ENCODE measurements at places on chromosomes 5 and 9.

- no peak for DNase-seq
Observed at GRCh38 chr5:96584712-96585111, 77.5 kb upstream of the CAST start.

GRCh38 chr5:174491265-174491664 lies 233.1 kb upstream of the MSX2 start:
- no peak for DNase-seq

GRCh38 chr5:91219803-91220371 lies 163.2 kb downstream of the ARRDC3 start:
- no peak for DNase-seq

DNA sequence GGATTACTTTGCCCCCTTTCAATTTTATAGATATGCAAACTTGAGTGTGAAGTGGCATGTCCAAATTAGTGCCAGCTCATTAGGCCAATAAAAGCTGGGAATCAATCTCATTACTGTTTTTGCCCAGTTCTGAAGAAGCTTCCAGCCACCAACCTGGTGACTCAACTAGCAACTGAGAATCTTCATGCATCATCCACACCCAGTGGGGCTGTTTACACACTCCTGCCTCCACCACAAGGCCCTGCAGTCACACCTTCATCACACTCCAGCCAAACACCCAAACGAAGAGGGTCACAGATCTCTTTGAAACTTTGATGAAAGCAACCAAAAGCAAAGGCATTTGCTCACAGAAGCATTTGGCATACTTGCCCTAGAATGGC lies 41.3 kb upstream of the S1PR3 start:
- no peak for DNase-seq

DNA sequence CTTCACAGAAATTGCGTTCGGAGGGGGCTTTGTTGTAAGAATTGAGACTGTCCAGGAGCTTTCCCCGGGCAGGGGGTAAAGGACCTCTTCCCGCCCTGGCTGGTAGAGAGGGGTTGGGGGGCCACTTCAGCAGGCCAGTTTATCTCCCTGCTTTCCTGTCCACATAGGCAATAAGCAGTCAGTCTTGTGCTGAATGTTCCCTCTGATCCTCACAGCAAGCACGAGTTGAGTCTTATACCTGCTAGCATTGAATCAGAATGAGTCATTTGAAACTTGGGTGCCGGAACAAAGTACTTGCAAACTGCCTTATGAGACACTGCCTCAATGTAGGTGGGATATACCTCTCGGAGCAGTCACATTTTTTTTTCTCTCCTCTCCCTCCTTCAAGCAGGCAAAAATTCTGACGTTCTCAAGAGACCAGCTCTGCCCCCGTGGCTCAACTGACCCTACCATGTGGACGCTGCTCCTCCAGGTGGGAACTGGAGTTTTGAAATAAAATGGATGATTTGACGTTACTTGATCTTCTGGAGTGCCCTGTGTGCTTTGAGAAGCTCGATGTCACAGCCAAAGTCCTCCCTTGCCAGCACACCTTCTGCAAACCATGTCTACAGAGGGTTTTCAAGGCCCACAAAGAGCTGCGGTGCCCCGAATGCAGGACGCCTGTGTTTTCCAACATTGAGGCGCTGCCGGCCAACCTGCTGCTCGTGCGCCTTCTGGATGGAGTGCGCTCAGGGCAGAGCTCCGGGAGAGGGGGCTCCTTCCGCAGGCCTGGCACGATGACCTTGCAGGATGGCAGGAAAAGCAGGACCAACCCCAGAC lies 1.3 kb downstream of the SH3RF2 start:
- no peak for DNase-seq

DNA sequence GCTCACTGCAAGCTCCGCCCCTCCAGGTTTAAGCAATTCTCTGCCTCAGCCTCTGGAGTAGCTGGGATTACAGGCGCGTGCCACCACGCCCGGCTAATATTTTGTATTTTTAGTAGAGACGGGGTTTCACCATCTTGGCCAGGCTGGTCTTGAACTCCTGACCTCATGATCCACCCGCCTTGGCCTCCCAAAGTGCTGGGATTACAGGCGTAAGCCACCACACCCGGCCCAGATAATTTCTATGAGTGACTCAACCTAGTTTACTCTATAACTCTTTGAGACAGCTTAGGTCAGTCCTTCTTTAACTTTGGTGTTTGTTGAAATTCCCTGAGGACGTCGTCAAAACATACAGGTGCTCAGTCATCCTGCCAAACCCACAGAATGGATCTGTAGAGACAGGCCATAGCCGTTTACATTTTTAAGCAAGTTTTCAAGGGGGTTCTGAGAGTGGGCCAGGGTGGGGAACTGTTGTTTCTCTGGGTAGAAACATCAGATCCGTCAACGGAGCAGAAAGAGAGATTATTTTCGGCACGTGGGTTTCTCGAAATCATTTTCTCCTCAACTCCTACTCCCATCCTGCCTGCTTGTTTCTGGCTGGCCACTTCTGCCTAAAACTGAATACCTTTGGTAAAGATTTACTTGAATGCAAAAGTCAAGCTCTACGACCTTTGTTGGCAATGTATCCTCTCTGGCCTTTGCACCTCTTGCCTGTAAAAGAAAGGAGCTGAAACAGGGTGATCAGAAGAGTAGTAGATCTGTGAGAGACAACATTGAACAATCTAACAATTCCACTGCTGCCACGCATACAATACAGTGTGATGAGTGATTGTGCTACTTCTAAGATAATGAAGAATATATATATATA lies 6.0 kb upstream of the BOD1 start:
- no peak for DNase-seq

- no peak for DNase-seq
Observed at GRCh38 chr5:79005151-79005550, 20.0 kb upstream of the ARSB start.

DNA sequence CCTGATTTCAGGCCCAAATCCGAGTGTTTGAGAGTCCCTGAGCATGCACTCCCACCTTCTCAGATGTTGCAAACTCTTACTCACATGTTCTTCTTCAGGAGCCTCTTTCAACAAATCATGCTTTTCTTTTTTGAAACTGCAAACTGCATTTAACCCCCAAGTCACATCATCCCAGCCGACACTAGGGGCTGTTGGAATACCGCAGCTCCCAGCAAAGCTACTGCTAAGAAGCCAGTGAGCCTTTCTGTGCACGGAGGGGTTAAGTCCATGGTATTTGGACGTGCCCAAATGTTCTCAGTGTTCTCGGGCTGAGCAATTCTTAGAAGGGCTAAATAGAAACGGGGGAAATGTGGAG lies 282.9 kb downstream of the NFIB start:
- no peak for DNase-seq

DNA sequence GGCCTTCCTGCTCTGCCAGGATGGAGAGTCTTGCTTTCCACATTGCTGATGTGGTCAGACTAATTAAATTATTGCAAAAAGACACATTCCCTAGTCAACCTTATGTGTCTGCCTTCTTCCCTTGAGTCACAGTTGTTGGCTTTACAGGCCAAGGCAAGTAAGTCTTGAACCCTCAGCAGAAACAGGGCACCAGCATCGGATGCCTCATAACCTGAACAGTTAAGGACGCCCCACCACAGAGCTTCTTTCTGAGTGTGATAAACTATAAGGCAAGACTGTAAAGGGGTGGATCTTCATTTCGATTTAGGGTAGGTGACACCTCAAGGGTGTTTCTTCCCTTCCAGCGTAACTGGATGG lies 670 bp upstream of the KIF2A start:
- DNase-seq, result no peak

- DNase-seq, result no peak
Observed at GRCh38 chr9:121952611-121953010, 140.5 kb downstream of the TTLL11 start.

DNA sequence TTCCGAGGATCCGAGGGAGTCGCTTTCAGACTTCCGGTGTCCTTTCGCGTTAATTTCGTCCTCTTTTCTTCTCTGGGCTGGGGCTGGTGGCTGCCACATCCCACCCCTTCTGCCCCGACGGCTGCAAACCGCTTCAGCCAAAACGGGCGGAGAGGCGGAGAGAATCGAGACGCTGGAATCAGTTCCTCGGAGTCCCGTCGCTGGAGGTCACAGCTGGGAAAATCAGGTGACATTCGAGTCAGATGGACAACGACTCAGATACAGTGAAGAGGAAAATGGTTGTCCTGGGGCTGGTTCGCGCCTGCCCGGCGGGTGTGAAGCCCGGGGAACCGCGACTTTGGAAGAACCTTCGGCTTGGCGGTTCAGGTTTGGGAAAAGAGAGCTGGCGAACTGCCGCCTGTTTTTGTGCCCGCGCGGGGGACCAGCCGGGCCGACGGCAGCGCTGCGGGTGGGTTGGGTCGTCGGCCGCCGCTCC lies 8.9 kb upstream of the NKX2-5 start:
- DNase-seq, result no peak

GRCh38 chr5:123746683-123747360 lies 234.8 kb downstream of the CSNK1G3 start:
- no peak for DNase-seq

DNA sequence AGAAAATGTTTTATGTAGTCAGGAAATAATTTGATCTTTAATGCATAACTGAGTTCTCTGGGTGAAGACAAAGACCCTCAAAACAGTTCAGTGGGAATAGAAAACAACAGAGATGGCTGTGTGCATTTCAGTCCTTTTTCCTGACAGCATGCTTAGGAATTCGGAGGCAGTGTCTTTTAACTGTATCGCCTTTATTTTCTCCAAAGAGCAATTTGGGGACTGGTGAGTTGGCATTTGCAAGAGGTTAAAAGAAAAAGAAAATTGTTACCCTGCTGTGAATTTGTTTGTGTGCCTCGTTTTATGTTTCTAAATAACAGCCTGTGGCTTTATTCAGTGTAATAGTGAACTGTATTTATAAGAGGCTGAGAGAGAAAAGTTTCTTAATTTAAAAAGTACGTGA lies 227.8 kb upstream of the DMAC1 start:
- DNase-seq, result no peak

DNA sequence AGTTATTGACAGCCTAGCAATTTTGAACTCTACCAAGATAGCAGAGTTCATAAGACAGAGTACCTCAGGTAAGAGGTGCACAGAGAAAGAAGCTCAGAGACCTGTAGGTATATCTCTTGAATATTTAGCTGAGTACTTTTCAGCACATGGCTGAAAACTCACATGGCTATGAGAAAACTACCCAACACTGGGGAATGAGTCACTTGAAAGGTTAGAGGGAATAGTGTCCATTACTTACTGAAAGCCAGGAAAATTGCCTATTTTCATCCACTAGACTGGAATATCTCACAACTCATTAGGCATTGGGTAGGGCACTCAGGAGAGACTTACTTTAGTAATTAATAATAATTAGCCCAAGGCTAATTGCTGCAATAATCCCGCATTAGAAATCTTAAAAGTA lies 8.3 kb downstream of the TSLP start:
- DNase-seq, result no peak

- DNase-seq, result no peak
Observed at GRCh38 chr9:20981486-20981885, 50.0 kb downstream of the HACD4 start.

DNA sequence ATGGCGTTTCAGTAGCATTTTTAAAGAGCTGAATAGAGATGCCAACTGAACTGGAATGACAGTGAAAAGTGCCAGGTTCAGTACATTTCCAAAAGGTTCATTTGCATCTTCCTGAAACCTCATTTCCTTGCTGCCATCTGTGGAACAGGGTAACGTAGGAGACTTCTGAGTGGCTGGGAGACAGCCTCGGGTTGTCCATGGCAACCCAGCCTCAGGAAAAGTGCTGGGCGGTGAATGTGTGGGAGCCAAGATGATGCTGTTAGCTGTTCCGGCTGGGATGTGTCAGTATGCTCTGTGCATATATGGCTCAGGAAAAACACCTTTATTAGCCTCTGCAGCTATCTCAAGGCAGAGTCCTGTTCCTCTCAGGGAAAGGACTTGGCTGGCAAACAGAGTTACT lies 87.5 kb downstream of the KLHL3 start:
- DNase-seq, result no peak

DNA sequence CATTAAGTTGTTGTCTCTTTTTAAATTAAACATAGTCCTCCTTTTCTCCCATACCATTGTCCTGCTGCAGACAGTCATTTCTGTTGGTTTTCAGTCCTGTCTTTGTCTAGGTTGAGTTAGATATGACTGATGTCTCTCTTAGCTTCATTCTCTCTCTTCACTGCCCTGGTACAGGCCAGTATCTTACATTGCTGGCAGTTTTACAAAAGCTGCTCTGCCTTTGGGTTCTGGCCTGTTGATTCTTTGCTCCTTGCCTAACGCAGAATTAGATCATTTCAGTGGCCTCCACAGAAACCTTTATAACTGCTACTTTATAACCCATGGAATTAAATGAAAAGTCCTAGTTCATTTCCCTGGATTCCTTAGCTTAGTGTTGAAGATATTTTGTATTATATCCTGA lies 33.7 kb downstream of the GPR21 start:
- DNase-seq, result no peak

DNA sequence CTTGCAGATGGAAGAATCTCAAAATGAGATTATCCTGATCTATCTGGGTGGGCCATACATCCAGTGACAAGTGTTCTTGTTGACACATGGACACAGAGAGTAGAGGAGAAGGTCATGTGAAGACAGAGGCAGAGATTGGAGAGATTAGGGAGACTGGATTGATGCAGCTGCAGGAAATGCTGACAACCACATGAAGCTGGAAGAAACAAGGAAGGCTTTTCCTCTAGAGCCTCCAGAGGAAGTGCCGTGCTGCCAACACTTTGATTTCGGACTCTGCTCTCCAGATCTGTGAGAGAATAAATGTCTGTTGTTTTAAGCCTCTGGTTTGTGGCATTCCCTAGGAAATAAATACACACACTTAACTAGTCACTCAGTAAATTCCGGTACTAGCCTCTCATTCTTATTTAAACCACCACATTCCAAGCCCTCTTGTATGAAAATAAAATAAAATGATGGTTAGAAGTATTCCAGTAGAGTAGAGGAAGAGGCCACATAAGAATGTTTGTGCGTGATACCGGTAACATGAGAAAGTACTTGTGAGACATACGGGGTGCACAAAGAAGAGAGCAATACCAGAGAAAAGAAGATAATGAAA lies 110.9 kb upstream of the DMAC1 start:
- DNase-seq, result no peak

DNA sequence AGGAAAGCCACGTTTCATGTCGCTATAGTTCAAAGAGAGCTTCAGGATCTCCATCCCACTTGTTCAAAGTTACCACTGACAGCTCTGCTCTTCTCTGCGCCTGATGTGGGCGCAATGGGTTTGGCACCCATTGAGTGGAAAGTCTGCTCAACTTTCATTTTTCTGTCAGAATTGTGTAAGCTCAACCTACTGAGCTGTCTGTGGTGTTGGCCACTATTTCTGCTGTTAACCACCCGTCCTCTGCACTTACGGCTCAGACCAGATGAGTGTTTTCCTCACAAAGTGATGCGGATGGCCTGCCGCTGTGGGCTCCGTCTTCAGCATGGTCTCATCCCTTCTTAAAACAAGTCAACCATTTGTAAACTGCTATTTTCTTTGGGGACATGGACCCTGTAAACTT lies 131.2 kb downstream of the WNK2 start:
- no peak for DNase-seq
